Activated CD4-positive, alpha-beta T cell treated with anti-CD3 and anti-CD28 coated beads, Interleukin-2, amount 10 ng/mL, durations not matched to agents 7 days and 5 days (primary cell): ENCODE measurements at places on chromosomes 7 and 10. TPM values are rescaled to one million over a fixed set of nuclear protein-coding genes. Genes with fewer than 3 reads are reported as not detected.

TMEM213 gene
- not detected for total RNA-seq

- H3K27ac ChIP-seq: no peak overlapping the region
- no peaks in the 10 kb centered on the region for H3K4me1 ChIP-seq
- no peaks in the 10 kb centered on the region for H3K27me3 ChIP-seq
- H3K36me3 ChIP-seq: no peaks in the 10 kb centered on the region
- DNase-seq: no peak
These were observed 98.3 kb downstream of the CTTNBP2 start for GRCh38 chr7:117774943-117775342.

NYAP1 gene
- 0.32 TPM for total RNA-seq

SYT15 gene
- total RNA-seq: 0.79 TPM

CREB5 gene
- total RNA-seq: not detected

- H3K4me1 ChIP-seq: no peaks in the 10 kb centered on the region
- H3K27me3 ChIP-seq: peaks cover 8% of the 10 kb centered on the region
- H3K36me3 ChIP-seq: no peaks in the 10 kb centered on the region
These were observed 20.7 kb upstream of the TECTB start for GRCh38 chr10:112262546-112262945.
